ENCODE measurements at places on chromosomes 1 and 21.

GRCh38 chr1:28718586-28719331 lies 18.0 kb upstream of the YTHDF2 start:
- no peak for DNase-seq

DNA sequence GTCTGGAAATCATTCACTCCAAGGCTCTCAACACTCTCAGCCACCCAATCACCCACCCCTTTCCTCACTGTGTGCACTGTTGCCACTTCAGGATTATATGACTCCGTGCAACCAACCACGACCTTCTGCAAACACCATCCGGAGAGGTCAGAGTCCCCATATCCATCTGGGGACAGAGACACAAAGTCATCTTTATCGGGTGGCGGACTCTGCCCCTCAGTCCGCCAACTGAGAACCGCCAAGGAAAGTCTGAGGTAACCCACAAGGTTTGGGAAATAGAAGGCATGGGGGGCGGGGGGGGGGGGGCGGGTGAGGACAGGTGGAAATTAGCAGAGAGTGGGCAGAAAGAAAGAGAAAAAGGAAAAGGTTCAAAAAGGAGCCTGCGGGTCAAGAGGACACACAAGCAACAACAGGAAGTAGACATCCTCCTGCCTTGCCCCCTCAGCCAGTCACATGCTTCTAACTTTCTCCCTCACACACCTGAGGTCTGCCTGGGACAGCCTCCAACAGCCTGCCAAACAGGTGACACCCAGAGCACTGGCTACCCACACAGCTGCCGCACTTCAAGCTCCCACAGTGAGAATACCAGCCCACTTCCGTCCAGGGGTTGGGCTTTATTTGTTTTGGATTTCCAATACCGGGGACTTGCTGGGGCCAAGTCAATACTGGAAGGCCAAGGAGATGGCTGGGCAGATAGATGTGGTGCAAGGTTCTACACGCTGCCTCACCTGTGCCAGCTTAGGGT lies 58.1 kb downstream of the SSBP3 start:
- DNase-seq = no peak

DNA sequence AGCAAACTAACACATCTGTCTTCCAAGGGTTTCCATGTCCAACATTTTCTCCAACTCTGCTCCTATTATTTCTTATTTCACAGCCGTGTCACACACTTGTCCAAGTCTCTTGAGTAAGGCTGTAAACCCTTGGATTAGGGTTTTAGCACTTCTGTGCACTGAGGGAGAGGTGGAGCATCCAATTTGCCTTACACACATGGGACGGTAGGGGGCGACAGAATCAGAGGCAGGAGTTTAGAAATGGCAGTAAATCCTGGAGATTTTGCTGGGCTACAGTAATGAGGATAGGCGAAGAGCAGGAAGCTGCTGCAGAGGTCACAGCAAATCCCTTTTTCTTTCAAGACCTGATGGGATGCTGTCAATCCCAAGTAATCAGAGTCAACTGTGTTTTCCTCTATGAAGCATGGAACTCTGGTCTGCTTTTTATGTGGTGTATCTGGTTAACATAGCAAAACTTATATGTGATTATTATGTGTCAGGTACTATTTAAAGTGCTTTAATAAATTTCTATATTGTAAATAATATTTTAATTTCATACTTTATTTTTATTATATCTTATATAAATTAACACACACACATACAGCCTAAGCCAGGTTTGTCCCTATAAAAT lies 15.4 kb upstream of the LCE5A start:
- DNase-seq = no peak

DNA sequence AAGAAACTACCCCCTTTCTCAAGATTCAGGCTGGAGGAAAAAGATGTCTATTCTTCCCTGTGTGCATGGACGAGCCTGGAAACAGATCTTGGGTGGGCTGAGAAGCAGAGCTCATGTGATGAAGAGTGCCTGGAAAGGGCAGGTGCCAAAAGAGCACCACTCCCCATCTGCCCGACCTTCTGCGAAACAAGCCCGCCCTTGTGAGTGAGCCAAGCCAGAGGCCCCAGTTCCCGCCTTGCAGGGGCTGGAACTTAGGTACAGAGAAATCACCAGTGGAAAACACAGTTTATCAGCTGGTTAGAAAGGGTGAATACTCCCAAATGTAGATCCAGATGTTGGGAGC lies 26.7 kb upstream of the A3GALT2 start:
- no peak for DNase-seq

GRCh38 chr1:223331301-223331700 lies 32.7 kb downstream of the SUSD4 start:
- DNase-seq = no peak

- DNase-seq = peak; percentile 65
These were observed at the start of gene DHRS3 for GRCh38 chr1:12617901-12618660. Gene DHRS3, minus strand, starts transcription at chr1:12618210. Its CDS starts 862 bp downstream, at chr1:12617348.

- no peak for DNase-seq
These were observed 773 bp downstream of the CHD1L start for GRCh38 chr1:147243228-147243685.

- no peak for DNase-seq
These were observed 12.6 kb upstream of the PSMA5 start for GRCh38 chr1:109438798-109439297.

DNA sequence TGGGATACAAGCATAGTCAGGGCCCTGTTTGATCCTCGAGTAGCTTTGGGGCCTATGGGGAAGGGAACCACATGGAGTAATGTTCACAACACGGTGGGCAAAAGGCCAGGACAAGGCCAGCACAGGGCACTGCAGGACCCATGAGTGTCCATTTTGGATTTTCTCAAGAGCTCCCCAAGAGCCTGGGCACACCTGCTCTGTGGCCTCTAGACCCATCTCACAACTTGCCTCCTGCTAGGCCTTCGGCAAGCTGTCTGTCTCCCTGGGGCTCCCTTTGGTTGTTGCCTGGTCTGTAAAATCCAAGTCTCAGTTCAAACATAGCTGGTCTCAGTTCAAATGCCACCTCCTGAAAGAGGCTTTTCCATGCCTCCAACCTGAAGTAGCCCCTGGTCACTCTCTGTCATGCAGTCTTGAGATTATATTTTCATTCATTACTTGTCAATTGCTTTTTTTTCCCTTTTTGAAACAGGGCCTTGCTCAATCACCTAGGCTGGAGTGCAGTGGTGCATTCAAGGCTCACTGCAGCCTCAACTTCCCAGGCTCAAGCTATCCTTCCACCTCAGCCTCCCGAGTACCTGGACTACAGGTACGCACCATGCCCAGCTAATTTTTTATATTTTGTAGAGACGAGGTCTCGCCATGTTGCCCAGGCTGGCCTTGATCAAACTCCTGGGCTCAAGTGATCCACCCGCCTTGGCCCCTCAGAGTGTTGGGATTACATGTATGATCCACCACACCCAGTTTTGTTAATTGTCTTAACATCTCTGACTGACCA lies 107.4 kb downstream of the MATN1 start:
- DNase-seq = no peak

DNA sequence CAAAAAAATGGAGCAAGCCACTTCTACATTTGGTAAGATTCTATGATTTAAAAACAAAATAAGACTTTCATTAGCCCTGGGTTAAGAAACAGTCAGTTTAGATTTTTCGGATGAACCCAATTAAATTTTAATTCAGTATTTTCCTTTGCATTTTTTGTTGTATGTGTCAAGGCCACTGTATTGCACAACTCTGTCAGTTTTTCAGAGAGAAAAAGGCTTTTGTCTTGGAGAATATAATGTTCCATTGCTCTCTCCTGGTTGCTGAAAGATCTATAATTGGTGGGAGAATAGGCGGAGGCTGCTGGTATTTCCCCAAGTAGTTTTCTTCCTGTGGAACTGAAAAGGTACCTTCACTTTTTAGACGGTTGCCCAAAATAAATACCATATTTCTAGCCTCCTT lies 84.6 kb downstream of the NEGR1 start:
- DNase-seq = no peak

- no peak for DNase-seq
These were observed 499 bp upstream of the SH3GLB1 start for GRCh38 chr1:86703696-86704457.
